ENCODE measurements at places on chromosomes 1 and 21. TPM values are rescaled to one million over a fixed set of nuclear protein-coding genes. Genes with fewer than 3 reads are reported as not detected.

DNA sequence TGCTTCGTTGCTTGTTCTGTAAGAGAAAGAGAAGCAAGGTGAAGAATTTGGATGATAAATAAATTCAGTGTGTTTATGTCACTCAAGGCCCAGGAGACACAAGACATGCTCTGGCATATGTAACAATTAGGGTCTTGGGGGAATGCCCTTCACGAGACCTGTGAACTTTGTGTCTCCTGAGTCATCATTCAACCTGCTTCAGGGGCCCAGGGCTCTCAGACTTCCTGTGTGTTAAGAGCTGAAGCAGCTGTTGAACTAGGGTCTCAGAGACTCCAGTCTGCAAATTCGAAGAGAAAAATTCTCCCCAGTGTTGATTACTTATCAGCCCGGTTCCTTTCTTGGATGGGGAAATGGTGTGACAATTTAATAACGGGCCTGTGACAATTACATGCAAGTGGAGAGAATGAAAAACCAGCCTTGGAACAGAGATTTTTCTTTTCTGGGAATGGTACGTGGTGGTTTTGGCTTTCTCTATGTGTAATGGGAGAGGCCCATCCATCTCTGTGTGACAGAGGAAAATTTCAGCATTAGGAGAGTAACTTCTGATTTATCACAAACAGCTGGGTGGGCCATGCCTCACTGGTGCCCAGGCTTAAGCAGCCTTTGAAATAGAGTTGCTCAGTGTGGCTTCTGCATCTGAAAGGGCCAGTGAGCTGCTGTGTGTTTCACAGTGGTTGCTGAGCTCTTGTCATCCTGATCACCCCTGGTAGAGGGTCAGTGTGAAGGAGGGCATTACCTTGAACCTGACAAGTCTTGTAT lies 22.4 kb downstream of the HUNK start:
- DNase-seq = no peak

GRCh38 chr1:77415579-77415978 lies 133.8 kb downstream of the AK5 start:
- no peak for DNase-seq

DNA sequence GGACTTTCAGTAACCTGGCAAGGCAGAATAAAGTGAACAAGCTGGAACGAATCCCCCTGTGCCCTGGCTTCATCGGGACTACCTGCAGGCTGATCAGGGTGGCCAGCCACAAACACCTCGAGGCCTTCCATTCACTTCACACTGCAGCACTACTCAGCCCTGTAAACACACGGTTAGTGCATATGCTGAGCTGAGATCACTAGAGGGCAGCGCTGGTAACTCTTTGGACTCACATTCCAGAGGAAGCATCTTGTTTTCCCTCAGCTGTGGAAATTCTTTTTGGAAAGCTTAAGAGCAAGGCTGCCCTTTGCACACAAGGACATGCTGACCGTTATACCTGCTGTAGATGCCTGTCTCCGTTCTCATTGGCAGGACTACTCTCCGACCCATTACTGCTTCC lies 32.1 kb downstream of the PCSK9 start:
- peak; percentile 19 for DNase-seq

The ADCY10 gene
- not detected for total RNA-seq

GRCh38 chr1:116075990-116076389 lies 35.2 kb upstream of the MAB21L3 start:
- no peak for DNase-seq

GRCh38 chr1:203089001-203089650 lies 3.3 kb upstream of the MYOG start:
- no peak for DNase-seq

The SLC1A7 gene
- total RNA-seq = not detected

GRCh38 chr1:175245324-175245723 lies 52.7 kb upstream of the KIAA0040 start:
- DNase-seq = no peak

DNA sequence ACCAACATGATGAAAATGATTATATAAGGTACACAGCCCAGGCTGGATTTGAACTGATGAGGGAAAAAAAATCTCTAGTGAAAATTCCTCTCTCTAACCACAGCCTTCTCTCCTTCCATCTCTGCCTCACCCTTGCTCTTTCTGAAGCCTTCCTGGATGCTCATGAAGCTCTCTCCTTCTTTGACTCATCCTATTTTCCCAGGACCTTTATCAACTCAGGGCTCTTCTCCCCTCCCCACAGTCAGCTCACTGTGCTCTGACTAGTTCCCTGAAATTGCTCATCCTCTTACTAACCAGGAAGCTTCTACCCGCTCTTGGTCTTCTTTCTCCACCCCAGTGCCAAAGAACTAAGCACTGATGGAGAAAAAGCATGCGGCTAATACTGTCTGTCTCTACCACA lies 46.4 kb upstream of the ERG start:
- no peak for DNase-seq

The SLC9C2 gene
- not detected for total RNA-seq

The PRKAA2 gene
- 62.4 TPM for total RNA-seq

GRCh38 chr1:172089768-172090510 lies 248.6 kb downstream of the DNM3 start:
- peak; percentile 77 for DNase-seq

DNA sequence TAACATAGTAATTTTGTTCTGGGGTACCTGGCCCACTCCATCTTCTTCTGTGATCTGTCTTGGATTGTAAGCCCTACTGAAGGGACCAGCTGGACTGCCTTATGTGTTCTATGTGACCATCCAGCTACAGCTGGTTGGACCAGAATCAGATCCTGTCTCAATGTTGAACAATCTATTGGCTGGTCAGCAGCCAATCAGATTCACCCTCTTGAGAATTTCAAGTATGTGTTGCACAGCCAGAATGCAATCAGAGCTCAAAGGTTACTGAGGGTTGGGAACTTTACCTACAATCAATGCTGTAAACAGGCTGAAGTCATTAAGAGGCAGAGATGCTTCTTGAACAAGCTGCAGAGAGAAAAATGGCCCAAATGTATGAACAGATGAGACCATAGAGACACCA lies 61.9 kb downstream of the KCNC4 start:
- no peak for DNase-seq

The CNST gene
- total RNA-seq = 26.1 TPM

DNA sequence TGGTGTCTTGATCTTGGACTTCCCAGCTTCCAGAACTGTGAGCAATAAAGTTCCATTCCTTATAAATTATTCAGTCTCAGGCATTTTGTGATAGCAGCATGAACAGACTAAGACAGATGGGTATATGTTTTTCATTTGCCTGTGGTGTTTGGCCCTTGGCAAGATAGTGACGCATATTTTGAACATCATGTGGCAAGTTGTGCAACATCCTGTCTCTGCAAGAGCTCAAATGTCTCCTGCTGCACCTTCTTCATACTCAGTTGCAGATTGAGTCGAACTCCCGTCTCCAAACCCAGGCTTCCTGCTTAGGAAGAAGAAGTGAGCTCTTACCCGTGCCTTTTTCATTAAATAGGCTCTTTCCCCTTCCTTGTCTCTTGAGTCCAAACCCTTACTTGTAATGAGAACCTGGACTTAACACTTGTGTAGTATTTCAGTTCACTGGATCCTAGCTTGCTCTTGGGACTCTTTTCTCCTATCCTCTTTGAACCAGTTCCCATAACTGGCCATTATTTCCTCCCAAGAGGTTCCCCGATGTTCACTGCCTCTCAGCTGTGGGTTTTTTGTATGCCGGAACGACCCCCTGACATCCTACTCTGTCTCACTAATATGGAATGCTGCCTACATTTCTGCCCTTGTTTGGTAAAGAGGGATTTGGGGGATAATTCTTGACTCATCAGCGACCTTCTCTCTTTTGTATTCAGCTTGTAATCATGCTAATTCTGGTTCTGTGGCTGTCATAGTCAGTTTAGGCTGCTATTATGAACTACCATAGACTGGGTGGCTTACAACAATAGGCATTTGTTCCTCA lies 125.0 kb upstream of the KCNK2 start:
- peak; percentile 79 for DNase-seq

The SEC16B gene
- 0.38 TPM for total RNA-seq

GRCh38 chr1:232218955-232219865 lies 410.7 kb downstream of the SIPA1L2 start:
- DNase-seq = no peak

DNA sequence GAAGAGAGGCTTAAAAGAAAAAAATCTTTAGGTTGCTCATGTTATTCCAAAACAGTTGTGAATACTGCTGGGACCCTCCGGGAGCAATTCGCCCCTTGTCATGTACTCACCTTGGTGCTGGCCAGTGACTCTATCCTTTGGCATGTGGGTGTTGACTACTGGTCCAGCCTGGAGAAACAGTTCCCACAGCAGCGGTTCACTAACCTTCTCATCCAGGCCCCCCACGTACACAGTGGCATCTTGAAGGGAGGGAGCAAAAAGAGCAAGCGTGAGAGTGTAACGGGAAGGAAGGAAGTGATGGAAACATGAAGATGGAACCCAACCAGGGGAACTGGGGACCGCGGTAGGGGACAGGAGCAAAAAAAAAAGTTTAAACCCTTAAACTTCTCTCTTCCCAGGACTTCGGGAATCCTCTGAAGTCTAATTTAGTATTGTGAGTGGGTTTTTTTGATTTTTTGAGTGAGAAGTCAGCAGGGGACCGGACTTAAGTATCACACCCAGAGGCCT lies 494 bp downstream of the SF3B4 start:
- no peak for DNase-seq

GRCh38 chr1:10734375-10734774 lies 62.1 kb downstream of the CASZ1 start:
- no peak for DNase-seq

The ABCD3 gene
- total RNA-seq = 29.6 TPM

- no peak for DNase-seq
Measured at GRCh38 chr1:58997060-58997411, 213.2 kb upstream of the JUN start.

GRCh38 chr1:170267317-170267716 lies 121.6 kb downstream of the NTMT2 start:
- DNase-seq = no peak

- DNase-seq = peak; percentile 85
Measured at GRCh38 chr1:228837817-228838716, 102.8 kb downstream of the RHOU start.

- DNase-seq = peak; percentile 23
Measured at GRCh38 chr1:173507847-173508209, 30.7 kb downstream of the PRDX6 start.

- DNase-seq = no peak
Measured at GRCh38 chr1:209849388-209849787, 21.6 kb downstream of the UTP25 start.

GRCh38 chr21:41672543-41672915 lies 94.3 kb downstream of the RIPK4 start:
- no peak for DNase-seq

The IVL gene
- not detected for total RNA-seq

- peak; percentile 69 for DNase-seq
Measured at GRCh38 chr1:164440232-164440631, 118.8 kb upstream of the PBX1 start.
